B cell (primary cell): ENCODE measurements at places on chromosomes 13 and 19. TPM values are rescaled to one million over a fixed set of nuclear protein-coding genes. Genes with fewer than 3 reads are reported as not detected.

Gene PDS5B
- total RNA-seq: 62.9 and 66.2 TPM in 2 replicates

Gene ZNF320
- total RNA-seq: 33.1 and 36.0 TPM in 2 replicates

Gene LAIR1
- total RNA-seq: 40.2 and 41.5 TPM in 2 replicates

Gene NBEA
- 10.3 and 10.7 TPM in 2 replicates for total RNA-seq

Gene PLIN5
- total RNA-seq: 0.15 and 1.00 TPM in 2 replicates

Gene PIBF1
- total RNA-seq: 42.2 and 43.1 TPM in 2 replicates

Gene ELOF1
- total RNA-seq: 69.5 and 70.9 TPM in 2 replicates

Gene EBI3
- total RNA-seq: 11.3 and 15.6 TPM in 2 replicates

Gene IFNL3
- not detected in 2 replicates for total RNA-seq

Gene S1PR5
- total RNA-seq: 0.17 and 0.67 TPM in 2 replicates

Gene SIGLEC10
- total RNA-seq: 49.1 and 49.4 TPM in 2 replicates

GRCh38 chr19:51125421-51126075, 842 bp downstream of the SIGLEC9 start:
- DNase-seq: no peak

DNA sequence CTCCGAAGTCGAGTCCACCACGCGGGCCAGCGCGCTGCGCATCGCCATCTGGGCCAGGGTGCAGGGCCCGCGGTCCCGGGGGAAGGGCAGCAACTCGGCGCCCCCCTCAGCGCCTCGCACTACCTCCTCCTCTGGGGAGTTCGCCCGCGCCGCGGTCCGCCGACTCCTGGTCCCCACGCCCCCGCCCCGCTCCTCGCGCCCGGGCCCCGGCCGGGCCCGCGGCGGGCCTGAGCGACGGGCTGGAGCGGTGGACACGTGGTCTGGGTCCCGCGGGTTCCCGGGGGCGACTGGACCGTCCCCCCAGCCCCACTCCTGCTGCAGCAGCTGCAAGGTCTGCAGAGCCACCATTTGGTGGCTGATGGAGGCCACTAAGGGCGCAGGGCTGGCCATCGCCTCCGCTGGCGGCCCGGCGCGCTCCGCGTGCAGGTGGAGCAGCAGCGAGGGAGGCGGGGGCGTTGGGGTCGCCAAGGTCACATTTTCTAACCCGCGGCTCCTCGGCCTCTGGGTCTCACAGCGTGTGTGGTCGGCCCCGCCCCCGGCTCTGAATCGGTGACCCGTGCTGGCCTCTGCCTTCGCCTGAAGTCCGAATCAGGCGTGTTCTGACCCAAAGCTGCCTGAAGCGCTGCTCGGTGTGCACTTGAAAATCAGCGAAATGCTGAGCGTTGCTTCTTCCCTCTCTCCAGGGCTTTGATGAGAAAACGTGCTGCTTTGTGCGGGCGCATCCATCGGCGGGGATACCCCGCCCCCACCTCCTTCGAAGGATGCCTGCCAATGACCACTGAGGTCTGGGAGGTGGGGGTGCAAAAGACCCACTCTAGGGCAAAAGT, at the start of gene DLEU7:
Gene DLEU7 (minus strand): TSS at position 436 of the 827 bp plus-strand sequence. CDS start 46 bp downstream, at position 390.
- DNase-seq: peak; percentile 22

DNA sequence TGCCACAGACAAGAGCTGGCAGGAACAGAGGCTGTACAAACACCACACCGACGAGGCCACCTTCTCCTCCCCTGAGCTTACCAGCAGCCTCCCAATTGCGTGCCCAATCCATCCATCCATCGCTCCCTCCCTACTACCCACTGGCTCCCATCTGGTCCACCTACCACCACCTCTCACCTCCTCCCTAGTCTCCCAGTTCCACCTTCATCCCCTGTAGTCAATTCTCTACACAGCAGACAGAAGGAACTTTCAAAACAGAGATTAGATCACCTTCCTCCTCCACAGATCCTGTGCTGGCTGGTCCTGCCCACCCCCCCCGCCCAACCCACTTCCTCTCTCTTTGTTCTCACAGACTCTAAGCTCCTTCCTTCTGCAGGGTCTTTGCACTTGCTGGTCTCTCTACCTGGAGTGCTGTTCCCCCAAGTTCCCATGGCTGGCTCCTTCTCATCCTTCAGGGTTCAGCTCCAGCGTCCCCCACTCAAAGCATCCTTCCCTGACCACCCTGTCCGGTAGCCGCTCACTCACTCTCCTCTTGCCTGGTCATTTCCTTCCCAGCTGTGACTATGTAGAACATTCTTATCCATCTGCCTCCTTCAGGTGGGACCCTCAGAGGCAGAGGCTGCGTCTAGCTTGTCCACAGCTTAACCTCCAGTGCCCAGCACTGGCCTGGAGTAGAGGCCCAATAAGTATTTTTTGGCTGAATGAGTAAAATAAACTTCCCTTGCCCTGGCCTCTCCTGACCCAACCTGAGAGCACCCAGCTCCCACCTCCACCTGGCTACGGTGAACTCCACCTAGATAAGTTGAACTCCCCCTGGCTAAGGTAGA, 23.0 kb downstream of the PIN1 start:
- DNase-seq: no peak

DNA sequence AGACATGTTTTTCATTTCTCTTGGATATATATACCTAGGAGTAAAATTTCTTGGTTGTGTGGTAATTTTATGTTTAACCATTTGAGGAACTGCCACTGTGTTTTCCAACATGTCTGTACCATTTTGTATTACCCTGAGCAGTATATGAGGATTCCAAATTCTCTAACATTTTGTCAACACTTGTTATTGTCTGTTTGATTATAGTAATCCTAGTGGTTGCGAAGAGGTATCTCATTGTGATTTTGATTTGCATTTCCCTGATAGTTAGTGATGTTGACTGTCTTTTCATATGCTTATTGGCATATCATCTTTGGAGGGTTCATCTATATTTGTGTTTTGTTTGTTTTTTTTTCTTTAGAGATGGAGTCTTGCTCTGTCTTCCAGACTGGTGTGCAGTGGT, 21.4 kb downstream of the GARRE1 start:
- no peak for DNase-seq

DNA sequence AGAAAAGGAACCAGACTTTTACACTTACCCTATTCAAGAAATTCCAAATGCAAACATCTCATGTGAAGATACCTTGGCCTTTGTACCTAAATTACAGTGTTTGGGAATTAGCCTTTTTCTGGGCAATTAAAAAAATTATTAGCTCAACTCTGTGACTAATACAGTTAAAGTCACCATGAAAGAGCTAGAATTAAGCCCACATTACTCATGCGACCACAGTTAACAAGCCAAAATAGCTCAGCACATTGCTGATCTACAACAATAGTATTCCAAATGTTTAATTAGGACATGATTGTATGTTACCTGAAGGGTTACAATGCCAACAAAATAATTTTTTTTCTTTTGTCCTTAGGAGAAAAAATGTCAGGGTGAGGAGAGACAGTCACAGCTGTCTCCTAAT, 263.6 kb upstream of the GPC6 start:
- no peak for DNase-seq

- no peak for DNase-seq
These were observed 23.4 kb upstream of the ARGLU1 start for GRCh38 chr13:106591299-106591698.

DNA sequence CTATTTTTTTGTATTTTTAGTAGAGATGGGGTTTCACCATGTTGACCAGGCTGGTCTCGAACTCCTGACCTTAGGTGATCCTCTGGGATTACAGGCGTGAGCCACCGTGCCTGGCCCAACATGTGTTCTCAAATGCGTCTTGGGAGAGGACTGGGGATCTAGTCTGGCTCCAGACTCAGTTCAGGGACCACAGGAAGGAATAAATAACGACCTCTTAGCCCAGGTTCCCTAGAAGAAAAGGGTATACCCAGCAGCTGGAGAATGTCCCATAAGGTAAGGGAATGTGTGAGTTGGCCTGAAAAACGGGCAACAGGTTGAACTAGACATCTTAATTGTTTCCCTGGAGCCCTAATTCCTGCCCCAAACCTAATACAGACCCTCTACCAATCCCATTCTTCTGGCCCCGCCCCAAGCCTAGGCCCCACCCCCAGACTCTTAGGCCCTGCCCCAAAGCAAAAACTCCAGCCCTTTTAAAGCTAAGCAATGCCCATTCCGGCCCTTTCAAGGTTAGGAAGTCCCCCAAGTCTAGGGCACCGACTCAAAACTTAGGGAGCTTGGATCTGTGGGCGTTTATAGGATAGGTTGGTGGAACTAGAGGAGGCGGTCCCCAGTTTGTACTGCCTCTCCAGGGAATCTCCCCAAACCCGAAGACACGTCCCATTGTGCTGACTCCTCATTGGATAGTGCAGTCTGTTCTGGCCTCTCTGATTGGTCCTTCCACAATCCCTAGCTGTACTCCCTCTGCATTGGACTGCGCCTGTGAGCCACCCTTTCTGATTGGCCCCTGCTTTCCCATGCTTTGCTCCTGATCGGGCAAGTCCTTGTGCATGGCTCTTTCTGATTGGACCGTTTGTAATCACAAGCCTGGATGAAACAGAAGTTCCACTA, 5.4 kb upstream of the LRFN1 start:
- no peak for DNase-seq

GRCh38 chr19:35349614-35350521, 2.2 kb downstream of the FFAR1 start:
- DNase-seq: peak; percentile 49

GRCh38 chr13:38564256-38565150, 122.4 kb upstream of the FREM2 start:
- no peak for DNase-seq

GRCh38 chr19:33459222-33460090, 62.1 kb downstream of the PEPD start:
- no peak for DNase-seq

GRCh38 chr13:57063007-57063406, 77.7 kb upstream of the PRR20A start:
- DNase-seq: no peak

GRCh38 chr19:49091391-49092038, 6.3 kb downstream of the SNRNP70 start:
- DNase-seq: no peak

DNA sequence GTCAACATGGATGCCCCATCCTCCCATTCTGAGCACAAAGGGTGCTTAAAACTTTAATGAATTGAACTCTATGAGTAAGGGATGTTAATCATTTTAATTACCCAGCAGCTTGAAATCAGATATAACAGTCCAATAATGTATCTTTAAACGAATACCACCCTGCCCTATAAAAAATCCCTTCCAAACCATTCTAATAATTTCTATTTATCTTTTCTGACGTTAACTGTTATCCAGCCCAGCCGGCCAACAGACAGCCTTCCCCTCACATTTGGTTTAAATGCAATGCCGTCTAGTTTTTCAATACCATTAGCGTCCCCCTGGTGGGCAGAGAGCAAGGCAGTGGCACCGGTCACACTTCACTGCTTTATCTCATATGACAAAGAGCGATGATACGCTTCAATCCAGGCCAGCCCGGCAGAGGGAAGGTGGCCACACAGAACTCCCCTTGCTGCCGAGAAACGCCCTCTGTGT, 402.2 kb upstream of the ZNF507 start:
- DNase-seq: no peak

DNA sequence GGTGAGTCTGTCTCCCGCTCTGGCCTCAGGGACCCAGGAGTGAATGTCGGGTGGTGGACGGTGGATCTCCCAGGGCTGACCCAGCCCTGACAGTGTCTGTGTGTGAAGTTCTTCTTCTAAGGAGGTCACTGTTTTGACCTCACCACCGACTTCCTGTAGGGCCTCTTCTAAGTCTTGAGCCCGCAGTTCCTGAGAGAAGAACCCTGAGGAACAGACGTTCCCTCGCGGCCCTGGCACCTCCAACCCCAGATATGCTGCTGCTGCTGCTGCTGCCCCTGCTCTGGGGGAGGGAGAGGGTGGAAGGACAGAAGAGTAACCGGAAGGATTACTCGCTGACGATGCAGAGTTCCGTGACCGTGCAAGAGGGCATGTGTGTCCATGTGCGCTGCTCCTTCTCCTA, at the start of gene SIGLEC7:
Gene SIGLEC7 (plus strand): TSS at position 183 of the 400 bp plus-strand sequence. CDS start 69 bp downstream, at position 252.
- no peak for DNase-seq

DNA sequence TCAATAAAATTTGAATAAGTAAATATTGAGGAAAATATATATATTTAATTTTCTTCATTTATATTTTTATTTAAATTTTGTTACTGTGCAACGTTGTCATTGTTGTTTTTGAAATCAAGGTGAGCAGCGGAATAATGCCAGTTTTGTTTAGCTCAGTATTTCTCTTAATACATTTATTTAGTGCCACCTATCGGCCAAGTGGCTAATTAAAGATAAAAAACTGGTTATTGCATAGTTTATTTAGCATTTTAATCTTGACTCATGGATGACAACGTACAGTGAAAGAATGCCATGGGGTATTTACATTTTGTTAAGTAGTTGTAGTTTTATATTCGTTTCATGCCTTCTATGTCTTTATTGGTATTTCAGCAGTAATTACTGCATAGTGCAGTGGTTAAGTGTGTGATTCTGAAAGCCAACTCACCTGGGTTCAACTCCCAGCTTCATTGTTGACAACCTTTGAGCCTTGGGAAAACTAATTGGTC, 265.9 kb downstream of the MYO16 start:
- DNase-seq: peak; percentile 23

DNA sequence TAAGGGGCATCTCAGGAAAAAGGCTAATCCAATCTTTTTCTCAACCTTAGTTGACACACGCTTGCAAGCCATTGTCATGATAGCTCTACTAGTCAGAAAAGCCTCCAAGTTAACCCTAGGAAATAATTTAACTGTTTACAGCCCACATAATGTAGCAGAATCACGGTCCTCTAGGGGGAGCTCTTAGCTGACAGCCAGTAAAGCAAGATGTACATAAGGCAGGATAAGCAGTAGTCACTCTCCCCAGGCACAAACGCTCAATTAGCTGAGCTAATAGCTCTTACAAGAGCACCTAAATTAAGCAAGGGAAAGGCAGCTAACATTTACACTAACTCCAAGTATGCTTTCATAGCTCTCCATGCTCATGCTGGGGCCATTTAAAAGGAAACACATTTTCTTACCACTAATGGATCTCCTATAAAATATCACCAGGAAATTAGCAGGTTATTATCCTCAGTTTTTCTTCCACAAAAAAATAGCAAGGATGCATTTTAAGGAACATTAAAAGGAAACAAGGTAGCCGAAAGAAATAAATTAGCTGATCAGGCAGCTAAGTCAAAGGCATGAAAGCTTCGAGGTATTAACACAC, 33.7 kb upstream of the ZSCAN5A start:
- DNase-seq: no peak

- peak; percentile 46 for DNase-seq
These were observed 22.3 kb downstream of the IER2 start for GRCh38 chr19:13172346-13173138.

- peak; percentile 49 for DNase-seq
These were observed 452 bp downstream of the PIAS4 start for GRCh38 chr19:4007836-4008539.

DNA sequence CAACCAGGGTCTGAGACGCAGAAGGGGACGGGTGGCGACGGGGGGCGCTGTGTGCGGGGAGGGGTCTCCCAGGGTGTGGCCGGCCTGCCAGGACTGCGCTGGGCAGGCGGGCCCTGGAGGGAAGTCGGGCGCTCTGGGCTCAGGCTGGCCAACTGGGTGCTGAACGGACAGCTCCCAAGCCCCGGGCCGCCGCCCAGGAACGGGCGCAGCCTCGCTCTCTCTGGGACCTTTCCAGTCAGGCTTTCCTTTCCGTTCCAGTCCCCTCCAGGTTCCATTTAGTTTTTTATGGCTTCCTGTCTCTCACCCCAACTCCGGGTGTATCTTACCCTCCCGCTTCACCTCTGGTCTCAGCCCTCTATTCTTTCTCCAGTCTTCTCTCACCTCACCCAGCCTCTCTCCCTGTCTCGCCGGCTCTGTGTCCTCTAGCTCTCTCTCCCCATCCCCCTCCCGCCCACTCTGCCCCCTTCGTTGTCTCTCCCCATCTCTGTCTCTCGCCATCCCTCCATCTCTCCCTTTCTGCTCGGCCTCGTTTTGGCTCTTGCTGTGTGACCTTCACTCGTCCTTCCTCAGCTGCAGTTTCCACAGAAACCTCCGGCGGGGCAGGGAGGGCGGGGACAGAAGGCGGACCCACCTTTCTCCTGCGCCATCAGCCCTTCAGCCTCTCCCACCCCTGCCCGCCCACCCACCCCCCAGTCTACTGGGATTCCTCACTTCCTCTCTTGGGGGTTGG, 3.3 kb upstream of the ATP1A3 start:
- DNase-seq: peak; percentile 59
